Panc1 (cell line): ENCODE measurements at places on chromosomes 11 and 22.

- DNase-seq = no peak
These were observed 12.9 kb downstream of the LRRC4C start for GRCh38 chr11:41446566-41446965.

DNA sequence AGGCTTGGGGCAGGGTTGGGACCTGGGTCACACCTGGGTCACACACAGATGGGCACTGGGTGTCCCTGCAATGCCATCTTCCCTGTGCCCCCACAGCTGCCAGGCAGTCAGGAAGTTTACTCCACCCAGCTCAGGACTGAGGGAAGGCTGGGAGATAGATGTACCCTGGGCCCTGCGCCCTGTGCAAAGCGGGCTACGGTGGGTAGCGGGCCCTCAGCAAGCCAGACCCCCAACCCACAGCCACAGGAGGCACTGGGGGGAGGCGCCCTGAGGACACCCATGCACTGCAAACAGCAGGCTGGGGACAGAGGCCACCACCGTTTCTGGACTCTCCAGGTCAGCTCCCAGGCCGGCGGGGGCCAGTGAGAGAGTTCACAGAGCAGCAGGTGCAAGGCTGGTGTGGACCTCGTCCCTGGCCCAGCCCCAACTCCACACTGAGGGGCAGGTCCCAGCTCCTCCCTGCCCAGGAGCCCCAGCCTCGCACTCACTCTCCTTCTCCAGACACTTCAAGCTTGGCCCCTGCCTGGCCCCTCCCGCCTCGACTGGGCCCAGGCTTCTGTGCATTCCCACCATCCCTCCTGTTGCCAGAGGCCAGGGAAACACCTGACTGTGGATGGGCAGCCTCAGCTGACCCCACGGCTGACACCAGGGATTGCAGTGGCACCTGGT lies 4.9 kb downstream of the DUSP8 start:
- no peak for DNase-seq

- no peak for DNase-seq
These were observed 77.8 kb upstream of the LINC01488 start for GRCh38 chr11:69403556-69404215.

DNA sequence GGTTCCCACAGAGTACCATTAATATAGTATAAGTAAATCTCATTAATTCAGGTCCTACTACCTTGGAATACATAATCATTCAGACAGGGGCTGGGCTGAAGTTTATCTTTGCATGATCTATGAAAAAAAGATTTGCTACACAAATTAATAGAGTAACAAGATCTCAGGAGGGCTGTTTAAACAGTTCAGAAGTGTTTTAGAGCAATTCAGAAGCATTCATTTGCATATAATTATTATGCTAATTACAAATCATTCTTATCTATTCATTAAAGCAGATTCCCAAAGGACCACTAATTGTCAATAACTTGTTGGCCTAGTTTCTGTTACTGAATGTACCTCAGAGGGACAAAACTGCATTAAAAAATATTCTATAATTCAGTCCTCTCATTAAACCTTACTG lies 40.5 kb downstream of the PITPNB start:
- no peak for DNase-seq

DNA sequence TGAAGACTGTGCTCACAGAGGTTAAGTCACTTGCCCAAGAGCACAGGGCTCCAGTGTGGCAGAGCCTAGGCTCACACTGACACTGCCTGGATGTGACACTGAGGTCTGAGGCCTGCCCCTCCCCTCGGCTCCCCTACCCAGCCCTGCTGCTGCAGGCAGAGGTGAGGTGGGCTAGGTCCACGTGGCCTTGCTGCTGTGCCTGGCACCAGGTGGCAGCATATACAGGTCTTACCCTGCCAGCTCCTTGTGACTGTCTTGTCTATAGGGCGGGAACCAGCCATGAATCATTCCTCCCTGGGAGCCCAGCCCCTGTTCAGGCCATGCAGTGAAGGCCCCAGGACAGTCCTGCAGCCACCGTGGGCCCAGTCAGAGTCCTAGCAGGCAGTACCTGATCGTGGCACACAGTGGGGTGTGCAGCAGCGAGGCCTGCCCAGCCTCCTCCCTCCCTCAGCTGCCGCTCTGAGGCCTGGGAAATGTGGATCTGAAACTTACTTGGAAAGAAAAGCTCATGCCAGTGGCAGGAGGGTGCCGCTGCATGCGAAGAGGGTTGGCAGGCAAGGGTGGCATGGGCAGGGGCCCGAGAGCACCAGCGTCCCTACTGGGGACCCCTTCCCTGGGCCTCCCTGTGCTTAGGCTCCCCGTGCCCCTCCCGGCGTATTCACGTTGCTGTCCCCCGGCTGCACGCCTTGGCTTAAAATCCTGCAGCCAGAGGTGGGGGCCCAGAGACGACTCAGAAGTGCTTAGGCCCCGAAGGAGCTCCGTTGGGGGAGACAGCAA lies 1.2 kb upstream of the CERK start:
- peak; percentile 47 for DNase-seq

DNA sequence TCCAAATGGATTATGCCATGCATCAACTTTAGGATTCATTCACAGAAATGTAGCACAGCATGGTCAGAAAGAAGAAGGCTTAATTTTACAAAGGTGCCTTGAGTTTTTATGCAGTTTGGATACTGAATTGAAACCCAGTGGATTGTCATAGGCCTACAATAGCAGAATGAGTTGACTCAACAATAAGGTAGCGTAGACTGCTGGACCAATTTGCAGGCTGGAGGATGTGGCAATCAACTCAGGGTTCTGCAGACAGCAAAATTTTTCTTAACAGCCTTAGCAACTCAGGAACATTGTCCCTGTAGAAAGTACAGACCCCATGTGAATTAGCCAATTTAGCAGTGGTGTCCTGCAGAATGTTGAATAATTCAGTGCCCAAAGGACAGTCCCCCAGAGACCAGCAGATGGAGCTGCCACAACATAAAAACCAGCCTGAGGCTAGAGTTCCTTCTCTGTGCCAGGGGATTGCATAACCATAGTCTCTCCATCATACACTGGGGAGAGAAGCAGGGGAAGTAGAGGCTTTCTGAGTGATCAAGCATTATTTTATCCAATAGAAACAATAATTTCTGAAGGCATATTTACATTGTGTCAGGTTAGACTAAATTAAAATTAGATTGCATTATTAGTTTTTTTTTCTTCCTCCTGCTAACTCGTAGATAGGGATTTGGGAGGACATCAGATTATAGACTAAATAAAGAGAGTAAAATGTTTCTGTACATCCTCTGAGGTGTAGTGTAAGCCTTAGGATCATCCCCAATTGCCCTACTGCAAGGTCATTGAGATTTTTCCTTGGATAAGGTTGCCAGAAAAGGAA lies 20.3 kb upstream of the MRPL17 start:
- no peak for DNase-seq

GRCh38 chr11:30317030-30317429 lies 5.9 kb upstream of the ARL14EP start:
- DNase-seq = no peak

DNA sequence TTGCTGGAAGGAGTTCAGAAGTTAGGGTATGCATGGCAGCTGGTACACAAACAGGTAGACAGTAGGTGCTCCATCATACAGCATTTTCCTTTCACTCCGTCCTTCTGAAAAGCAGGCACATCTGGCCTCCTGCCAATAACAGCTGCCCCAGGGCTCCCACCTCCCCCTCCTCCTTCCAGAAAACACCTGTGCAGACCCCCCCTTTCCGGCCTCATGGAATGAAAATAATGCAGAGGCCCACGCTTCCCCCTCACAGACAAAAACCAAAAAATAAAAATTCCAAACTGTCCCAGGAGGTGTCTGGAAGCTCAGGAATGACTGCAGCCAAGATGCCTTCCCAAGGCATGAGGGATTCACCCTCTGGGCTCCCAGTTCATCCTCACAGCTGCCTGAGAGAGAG lies 185.5 kb downstream of the MN1 start:
- no peak for DNase-seq

GRCh38 chr11:99934008-99934407 lies 753.1 kb upstream of the ARHGAP42 start:
- DNase-seq = no peak

DNA sequence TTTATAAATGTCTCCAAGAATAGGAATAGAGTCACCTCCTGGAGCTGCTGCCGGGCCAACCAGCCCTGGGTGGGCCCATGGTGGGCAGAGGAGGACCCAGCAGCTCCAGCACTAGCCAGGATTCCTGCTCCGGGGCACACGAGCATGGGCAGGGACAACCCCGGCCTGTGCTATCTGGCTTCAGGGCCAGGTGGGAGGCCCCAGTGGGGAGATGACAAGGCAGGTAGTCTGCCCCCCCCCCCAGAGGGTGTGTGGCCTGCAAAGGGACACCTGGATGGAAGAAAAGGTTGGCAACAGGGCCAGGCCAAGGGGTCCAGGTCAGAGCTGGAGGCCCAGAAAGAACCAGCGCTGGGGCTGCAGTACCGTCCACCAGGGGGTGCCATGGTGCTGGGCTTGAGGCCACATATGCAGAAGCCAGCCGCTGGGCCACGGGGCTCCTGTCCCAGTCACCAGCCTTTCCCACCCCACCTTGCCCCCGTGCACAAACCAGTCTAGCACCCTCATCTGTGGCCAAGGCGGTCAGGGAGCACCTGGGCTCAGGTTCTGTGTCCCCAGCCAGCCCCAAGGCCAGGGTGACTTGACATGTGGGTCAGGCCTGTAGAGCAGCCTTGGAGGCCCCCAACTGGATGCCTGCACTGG lies 3.4 kb downstream of the TSPAN32 start:
- DNase-seq = peak; percentile 35

- no peak for DNase-seq
These were observed 68.4 kb downstream of the TRAF6 start for GRCh38 chr11:36441610-36442208.

DNA sequence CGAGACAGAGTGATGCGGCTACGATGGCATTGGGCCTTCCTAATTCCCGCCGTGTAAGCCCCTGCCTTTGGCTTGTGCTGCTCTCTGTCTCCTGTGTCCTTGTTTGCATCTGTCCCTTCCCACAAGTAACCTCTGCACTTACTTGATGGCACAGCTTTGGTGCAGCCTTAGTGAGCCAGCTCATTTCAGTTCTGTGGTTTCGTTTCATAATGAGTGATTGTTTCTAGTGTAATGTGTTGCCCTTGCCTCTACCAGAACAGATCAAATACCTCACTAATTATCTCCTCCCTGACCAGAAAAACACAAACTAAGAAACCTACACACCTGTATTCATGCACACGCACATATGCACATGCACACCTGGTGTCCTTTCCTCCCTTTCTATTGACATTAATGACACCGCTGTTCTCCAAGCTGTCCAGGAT lies 58.8 kb downstream of the GRK3 start:
- no peak for DNase-seq

DNA sequence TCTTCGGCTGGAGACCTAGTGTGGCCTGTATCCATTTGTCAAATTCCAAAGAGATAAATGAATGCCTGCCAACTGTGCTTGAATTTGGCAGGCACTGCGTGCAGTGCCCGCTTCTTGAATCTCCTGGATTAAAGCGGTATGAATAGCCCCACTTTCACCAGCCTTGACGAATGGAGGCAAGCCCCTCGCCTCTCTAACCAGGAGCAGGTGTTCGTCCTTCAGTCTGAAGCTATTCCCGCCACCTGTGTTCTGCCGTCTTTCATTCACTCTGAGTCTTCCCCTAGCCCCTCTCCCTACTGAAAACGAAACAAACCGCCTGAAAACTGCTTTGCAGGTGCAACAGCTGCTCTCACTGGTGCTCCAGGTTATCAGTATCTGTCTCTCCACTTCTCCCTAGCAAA lies 11.2 kb downstream of the NLRP14 start:
- no peak for DNase-seq

- no peak for DNase-seq
These were observed 32.6 kb downstream of the PPFIBP2 start for GRCh38 chr11:7546324-7546791.

DNA sequence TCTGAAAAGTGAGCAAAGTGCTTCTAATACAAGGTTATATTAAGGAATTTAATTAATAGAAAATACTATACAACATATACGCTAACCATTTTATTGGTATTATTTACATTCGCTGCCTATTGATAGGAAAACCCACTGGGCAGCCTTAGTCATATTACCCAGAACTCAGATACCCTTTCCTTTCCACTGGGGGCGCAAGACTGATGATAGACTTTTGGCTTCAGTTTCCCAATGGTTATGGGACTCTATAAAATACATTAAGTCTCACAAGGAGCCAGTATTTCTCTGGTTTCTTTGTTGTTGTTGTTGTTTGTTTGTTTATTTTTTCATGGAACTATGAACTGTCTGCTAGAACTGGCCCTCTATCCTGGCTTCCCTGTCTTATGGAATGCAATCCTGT lies 471.1 kb upstream of the KIRREL3 start:
- DNase-seq = no peak
